Muscle of arm (tissue), 14 donors: ENCODE measurements at places on chromosomes 12 and 14.

- peak; percentile 52 for DNase-seq
Observed at GRCh38 chr14:61923348-61923747, 161.1 kb downstream of the SNAPC1 start.

GRCh38 chr12:22488478-22488877, 55.9 kb downstream of the C2CD5 start:
- DNase-seq = no peak

DNA sequence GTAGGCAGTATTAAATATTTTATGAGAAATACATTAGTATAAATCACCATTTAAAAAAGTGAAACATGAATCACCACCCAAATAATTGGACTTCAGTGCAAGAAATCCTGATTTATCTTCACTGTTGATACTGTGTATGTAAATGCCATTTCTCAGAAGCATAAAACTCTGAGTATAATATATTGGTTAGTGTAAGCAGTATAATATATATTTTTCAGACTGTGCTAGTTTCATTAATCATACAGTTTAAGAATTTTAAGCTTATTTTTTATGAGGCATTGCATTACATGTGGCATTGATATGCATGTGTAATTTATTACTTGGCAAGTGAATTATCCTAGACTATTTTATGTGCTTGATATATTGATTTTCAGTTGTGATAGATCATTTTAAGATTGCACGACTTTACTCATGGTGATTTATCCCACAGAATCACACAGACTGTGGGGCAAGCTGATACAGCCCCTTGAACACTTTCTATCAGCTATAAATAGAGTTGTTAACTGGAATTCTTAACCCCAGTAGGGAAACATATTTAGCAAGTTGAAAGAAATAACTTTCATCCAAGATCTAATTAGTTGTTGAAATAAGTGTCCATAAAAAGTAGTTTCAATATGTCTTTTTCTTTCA, 403.5 kb downstream of the RPL10L start:
- DNase-seq = no peak

- no peak for DNase-seq
Observed at GRCh38 chr12:114397978-114398881, 7.7 kb downstream of the TBX5 start.

- no peak for DNase-seq
Observed at GRCh38 chr14:105519946-105520698, 6.3 kb upstream of the TMEM121 start.

DNA sequence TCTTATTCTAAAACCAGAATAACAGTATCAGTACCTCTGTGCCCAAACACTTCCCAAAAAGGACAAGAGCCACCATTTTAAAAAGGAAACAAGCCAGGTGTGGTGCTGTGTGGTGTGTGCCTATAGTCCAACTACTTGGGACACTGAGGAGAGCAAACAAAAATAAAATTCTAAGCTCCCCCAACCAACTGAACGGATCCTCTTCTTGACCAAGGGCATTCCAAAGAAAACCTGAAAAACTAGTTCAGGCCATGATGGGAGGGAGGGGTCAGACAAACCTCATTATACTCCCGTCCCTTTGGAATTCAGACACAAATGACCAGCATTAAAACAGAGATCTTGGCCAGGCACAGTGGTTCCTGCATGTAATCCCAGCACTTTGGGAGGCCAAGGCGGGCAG, 20.5 kb downstream of the SLC11A2 start:
- DNase-seq = no peak

DNA sequence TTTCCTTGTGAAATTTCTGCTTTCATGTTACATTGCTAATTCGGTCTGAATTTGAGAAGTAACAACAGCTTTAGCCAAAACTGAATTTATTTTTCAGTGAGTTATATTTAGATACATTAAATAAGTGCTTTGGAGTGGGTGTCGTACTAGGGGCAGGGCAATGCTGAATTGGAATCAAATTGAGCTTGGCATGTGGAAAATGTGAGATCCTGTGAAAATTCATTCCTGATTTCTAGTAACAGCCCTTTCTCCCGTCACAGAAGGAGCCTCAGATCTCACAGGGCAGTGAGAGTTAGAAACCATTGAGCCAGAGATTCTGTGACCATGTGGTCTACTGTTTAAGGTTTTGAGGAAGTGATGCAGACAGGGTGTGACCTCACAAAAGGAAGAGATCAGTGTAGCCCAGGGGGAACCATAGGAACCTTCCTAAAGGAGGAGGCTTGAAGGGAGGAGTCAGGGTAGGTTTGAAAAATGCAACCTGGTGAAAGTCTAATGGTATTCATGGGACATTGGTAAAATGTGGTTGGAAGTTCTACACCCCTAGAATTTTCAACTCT, 1136.8 kb downstream of the AACS start:
- no peak for DNase-seq

DNA sequence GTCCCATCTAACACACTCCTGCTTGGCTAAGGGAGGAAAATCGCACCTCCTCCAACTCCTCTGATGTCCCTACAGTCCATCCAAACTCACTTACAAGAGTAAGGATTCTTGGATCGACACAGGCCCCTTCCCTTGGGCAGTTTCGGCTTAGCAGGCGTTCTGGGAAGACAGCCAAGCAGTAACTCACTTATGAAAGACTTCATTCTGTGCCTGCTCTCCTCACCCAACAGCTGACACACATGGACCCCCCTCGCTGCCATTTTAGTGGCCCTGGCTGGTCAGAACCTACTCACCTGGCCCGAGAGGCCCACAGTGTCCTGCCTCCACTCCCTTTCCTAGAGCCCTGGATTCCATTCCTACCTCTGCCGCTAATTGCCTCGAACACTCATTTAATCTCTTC, 52.3 kb upstream of the BCL2L14 start:
- DNase-seq = no peak
